ENCODE measurements at places on chromosomes 16 and 17.

DNA sequence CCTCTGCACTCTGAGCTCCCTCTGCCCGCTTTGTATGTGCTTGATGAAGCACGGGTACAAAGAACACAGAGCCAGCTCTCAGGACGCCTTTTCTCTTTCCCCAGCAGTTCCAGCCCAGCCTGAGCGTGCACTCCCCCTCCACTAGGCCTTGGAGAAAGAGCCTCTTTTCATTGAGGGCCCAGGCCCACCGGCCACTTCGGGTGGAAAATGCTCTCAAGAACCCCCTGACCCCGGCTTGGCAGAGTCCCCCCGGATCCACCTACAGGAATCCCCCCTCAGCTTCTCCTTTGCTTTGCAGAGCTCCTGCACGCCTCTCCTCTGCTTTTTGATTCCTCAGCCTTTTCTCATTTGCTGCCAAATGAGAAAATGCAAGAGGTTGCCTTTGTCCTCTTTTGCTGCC, 30.2 kb downstream of the MRC2 start:
- DNase-seq = no peak

GRCh38 chr17:43983515-43984411, 20.7 kb upstream of the NAGS start:
- DNase-seq = no peak

- no peak for DNase-seq
Observed at GRCh38 chr16:85988723-85989313, 89.9 kb downstream of the IRF8 start.

DNA sequence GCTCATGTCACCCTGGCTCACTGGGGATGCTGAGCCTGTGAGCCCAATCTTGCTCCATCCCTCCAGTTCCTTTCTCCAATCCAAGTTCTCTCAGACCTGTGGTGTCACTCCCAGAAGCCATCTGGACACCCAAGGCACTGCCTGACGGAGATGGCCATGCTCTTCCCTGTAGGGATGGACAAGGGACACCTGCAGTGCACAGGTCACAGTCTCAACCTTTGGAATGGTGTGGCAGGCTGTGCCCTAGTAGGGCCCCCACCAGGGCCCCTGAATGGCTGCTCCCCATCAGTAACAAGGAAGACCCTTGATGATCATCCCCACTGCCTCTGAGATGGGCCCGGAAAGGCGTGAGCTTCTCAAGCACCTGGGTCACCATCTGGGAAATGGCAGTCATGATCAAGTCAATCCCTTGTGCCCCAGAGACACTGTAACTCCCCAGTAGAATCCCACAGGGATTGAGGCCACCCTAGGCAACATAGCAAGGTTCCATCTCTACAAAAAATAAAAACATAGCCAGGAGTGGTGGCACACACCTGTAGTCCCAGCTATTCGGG, 822.5 kb downstream of the KCNJ18 start:
- no peak for DNase-seq

DNA sequence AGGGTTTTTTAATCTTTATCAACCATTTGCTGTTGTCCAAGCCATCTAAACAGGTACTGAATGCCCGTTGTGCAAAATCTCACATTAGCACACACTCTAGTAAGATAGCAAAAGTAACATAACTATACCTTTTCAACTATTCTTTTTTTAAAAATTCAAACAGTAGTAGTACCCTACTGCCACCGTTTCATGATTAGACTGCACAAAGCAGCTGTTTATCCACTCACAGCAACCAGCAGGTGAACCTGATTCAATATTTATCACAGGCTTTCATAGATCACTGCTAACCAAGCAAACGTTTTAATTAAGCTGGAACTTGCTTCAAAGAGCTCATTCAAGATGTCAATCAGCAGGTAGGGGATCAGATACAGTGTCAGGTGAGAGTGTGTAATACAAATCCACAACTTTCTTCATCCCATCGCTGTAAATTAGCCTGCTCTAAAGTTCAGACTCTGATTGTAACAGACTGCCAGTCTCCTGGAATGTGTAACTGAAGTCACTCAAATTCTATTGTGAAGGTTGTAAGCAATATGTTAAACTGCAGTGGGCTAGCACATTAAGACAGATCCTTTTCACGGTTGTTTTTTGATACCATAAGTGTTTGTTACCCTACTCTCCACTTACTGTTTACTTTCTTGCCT, 47.3 kb downstream of the BRIP1 start:
- no peak for DNase-seq

DNA sequence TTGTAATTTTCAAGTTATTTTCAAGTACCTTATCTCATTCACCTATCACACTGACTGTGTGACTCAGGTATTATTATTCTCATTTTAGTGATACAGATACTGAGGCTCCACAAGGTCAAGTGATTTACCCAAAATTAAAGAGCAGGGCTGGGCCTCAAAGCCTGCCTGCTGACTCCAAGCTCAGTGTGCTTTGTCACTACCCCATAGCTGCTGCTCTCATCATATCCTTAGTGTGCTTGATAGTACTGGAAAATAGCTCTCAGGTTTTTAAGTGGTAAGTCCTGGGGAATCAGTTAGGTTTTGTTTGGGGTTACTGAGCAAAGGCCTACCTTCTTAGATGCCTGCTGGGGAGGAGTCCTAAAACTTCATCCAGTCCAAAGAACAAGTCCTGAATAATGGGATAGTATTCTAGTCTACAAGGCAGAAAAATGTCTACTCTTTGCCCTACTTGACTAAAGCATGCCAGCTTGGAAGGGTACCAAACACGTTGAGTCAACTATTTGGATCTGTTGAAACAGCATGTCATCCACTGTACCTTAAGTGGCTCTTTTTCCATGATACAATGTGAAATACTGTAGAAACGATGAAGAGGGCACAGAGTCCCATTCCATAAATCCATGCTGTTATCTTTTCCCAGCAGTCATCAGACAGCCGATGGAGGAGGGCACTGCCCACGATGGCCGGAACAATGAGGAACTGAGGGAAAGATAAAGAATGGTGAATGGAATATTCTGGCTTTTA, 10.7 kb downstream of the MMD start:
- DNase-seq = no peak

DNA sequence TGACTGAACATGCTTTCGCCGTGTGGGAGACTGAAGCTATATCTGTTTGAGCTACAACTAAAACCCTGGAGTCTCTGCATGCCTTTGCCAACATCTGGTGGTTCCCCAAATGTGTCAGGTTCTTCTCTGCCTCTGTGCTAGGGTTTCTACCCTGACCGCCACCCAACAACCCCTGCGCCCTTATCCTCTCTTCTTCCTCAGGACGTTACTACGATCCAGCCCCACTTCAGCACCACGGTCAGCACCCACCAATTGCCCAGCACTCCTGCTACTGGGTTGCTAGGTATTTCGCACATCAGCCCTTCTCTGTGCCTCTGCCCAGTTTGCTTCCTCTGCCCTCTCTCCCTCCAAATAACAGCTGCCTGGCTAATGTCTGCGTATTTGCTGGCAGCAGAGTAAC, 106.3 kb upstream of the HSBP1 start:
- peak; percentile 23 for DNase-seq

GRCh38 chr17:40105861-40106759, 5.7 kb upstream of the NR1D1 start:
- no peak for DNase-seq

DNA sequence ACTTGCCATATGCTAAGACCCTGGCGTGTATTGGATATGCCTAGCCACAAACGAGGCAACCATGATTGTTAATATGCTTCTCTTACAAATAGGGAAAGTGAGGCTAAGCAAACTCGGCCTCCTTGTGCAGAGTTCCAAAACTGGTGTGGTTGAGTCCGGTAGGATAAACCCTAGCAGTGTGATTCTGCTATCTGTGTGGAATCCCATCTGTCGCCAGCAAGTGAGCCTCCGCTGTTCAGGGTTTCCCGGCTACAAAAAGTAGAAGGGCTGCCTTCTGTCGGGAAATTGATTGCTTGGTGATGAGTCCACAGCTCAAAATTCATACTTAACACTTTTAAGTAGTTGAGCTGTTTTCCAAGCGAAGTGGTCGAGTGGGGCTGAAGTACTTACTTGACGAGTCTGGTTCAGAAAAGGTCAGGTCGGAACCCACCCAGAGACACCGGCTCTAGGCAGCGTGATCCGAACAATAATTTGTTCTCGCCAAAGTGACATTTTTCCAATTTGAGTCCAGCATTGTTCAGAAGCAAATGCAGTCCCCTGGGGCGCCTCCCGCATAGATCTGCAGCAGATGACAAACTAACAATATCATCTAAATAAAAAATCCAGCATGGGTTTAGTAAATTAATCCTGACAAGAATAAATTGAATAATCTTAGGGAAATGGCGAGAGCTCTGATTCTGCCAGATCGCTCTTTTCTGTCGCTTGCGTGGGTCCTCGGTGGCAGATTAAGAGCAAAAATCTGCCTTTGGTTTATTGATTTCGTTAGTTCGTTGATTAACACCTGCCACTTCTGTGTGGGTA, 686.7 kb upstream of the RBFOX1 start:
- DNase-seq = no peak

DNA sequence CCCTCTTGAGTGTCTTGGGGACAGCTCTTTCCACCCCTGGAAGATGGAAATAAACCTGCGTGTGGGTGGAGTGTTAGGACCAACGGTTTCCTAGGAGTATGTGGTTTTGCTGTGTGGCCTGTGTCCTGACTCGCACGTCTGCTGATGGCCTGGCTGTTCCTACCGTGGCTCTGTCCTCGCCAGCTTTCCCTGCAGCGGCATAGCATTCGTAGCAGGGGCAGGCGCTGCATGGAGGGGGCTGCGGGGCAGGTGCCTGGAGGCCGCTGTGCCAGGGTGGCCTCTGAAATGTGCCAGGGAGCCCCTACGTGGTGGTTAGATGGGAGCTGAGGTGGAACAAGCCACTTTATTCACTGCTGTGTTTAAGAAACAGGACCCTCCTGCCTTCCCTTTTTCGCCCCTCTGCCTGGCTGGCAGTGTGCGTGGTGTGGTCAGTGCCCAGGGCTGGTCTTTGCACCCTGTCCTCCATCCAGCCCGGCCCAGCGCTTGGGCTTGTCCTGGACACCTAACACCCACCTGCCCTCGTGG, 10.6 kb downstream of the SLC16A3 start:
- DNase-seq = no peak

- DNase-seq = no peak
Observed at GRCh38 chr17:51421525-51421924, 161.2 kb downstream of the UTP18 start.

GRCh38 chr16:53449816-53450517, 15.7 kb downstream of the RBL2 start:
- no peak for DNase-seq

- DNase-seq = no peak
Observed at GRCh38 chr17:65730711-65731169, 169.3 kb upstream of the AXIN2 start.

- no peak for DNase-seq
Observed at GRCh38 chr17:55961386-55961785, 191.9 kb upstream of the ANKFN1 start.

DNA sequence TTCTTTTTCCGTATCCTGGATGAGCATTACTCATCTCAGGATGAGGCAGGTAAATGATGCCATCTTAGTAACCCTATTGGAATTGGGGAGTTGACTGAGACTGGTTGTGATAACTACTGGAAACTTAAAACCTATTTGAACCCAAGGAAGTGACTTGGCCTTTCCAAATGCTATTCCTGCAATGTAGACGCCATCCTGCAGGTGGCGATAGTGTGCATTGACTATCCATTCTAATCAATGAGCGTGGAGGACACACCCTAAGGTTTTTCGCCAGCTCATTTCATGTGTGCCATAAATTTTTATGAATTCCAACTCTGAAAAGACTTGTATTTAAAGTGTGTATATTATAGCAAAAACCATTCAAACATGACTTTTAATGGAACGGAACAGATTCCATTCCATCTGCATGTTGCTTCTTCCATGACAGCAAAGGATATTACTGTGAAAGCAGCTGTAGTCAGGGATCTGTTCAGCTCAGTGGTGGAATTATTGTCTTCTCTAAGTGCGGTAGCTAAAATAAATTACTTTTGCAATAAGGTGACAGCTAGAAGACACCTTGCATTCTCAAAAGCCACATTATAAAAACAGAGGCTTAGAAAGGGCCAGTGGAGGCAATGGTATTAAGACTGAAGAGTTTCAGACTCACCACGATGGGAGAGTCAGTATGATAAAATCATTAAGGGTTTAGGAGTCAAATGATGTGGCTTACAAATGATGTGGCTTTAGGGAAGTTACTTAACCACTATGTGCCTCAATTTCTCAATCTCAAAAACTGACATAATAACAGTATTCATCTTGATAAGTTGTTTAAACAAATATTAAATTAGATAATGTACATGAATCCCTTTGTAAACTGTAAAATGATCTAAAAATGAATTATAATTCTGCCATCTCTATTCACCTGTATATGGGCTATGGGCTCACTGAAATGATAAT, 55.5 kb downstream of the SYT17 start:
- no peak for DNase-seq

GRCh38 chr16:20846030-20846429, 39.7 kb downstream of the REXO5 start:
- no peak for DNase-seq

DNA sequence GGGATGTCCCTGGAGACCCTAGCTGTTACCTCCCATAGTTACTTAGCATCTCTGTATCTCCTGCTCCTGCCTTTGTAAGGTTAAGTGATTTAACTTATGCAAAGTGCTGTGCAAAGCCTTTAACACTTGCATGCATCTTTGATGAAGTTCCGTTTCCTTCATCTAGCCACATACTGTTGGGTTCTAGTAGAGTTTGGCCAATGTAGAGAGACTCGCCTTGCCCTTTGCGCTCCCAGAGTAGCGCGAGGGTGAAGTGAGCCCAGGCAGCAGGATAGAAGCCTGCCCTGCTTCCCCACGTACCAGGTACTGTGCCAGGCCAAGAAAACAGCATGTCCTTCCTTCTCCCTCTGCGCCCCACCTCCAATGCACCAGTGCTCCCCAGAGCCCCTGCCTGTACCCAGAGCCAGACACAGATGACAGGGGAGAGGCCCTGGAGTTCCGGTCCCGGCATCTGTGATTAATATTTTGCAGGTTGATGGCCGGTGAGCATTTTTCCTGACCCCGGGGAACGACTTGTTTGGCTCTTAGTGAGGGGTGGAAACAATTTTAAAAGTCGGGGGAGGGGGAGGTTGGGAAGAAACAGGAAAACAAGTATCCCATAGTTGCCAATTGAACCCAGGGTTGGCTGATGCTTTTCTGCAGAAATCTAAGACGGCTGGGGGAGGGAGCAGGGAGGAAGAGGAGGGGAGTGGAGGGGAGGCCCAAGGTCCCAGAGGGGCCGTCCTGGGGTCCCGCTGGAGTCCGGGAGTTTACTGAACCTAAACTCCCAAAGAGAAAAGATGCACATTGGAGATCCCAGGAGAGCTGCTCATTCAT, 13.1 kb upstream of the CDC42EP4 start:
- DNase-seq = no peak

DNA sequence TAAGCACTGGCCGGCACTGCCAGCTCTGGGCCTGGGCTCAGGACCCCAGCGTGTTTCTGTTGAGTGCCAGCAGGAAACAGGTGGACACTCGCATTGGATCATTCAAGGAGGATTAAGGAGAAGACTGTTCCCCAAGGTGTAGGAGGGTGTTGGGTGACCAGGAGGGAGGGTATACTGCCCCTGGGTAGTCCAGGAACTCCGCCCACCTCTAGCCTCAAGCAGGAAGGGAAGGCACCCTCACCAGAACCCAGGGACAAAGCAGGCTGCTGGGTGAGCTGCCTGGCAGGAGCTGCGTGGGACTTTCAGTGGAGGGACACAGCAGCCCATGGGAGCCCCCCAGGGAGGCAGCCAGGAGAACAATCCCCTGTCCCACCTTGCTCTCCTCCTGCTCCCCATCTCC, 7.7 kb upstream of the RAB37 start:
- no peak for DNase-seq

Measured in NCI-H1048 (cell line).